ENCODE measurements at places on chromosomes 5 and 9. TPM values are rescaled to one million over a fixed set of nuclear protein-coding genes. Genes with fewer than 3 reads are reported as not detected.

GRCh38 chr9:15837079-15837679 is 284.3 kb downstream of the CCDC171 start:
- no peak for DNase-seq

- DNase-seq: no peak
Measured at GRCh38 chr9:132061526-132061925, 18.1 kb downstream of the MED27 start.

GRCh38 chr5:72494623-72495124 is 12.5 kb downstream of the ZNF366 start:
- DNase-seq: no peak

DNA sequence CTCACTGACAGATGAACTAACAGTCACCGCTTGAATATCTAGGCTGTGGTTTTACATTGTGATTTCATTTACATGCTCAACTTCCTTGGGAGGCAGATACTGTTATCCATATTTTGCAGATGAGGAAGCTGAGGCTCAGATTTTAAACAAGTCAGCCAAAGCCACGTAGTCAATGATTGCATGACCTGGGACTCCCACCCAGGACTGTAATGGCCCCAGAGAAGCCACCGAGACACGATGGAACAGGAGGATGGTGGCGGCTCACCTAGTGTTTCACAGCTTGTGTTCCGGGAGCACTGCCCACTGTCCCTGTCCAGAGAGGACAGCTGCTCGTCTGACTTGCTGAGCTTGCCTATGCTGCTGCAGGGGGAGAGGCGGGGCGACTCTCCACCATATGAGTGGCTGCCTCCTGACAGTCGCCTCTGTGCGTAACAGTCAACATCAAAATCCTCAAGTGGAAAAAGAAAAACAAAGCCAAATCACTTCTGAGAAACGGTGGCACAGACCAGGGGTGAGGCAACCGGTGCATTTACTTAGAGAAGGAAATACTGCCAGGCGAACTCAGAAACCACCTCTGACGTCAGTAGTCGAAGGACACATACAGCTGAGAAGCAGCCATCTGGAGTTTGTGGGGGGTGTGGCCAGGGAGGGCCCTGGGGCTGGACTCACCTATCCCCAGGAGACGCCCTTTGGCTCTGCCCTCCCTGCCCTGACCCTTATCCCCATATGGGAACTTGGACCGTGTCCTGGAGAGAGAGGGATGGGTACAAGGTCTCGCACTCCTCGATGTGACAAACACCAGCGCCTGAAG is 82.5 kb downstream of the PRRT1B start:
- DNase-seq: peak; percentile 88

ITK gene
- total RNA-seq: 6.3 TPM

COL27A1 gene
- 13.0 TPM for total RNA-seq
